ENCODE measurements at places on chromosomes 3 and 15.

- no peaks in the 10 kb centered on the region for H3K36me3 ChIP-seq
- H3K4me1 ChIP-seq, result no peaks in the 10 kb centered on the region
- DNase-seq, result no peak
Observed at GRCh38 chr15:49697121-49697520, 76.3 kb downstream of the DTWD1 start.

DNA sequence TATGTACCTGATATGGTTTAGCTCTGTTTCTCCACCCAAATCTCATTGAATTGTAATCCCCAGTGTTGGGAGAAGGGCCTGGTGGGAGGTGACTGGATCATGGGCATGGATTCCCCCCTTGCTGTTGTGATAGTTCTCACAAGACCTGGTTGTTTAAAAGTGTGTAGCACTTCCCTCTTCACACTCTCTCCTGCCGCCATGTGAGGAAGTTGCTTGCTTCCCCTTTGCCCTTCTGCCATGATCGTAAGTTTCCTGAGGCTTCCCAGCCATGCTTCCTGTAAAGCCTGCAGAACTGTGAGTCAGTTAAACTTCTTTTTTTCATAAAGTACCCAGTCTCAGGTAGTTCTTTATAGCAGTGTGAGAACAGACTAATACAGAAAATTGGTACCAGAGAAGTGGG lies 93.1 kb downstream of the C3orf70 start:
- H3K27ac ChIP-seq, result no peak overlapping the region
- H3K4me1 ChIP-seq, result no peaks in the 10 kb centered on the region
- no peaks in the 10 kb centered on the region for H3K27me3 ChIP-seq

GRCh38 chr3:167656821-167657220 lies 3.1 kb upstream of the WDR49 start:
- DNase-seq, result no peak
- no peaks in the 10 kb centered on the region for H3K27me3 ChIP-seq
- H3K27ac ChIP-seq, result no peak overlapping the region
- H3K36me3 ChIP-seq, result no peaks in the 10 kb centered on the region
- H3K4me3 ChIP-seq, result no peak overlapping the region

DNA sequence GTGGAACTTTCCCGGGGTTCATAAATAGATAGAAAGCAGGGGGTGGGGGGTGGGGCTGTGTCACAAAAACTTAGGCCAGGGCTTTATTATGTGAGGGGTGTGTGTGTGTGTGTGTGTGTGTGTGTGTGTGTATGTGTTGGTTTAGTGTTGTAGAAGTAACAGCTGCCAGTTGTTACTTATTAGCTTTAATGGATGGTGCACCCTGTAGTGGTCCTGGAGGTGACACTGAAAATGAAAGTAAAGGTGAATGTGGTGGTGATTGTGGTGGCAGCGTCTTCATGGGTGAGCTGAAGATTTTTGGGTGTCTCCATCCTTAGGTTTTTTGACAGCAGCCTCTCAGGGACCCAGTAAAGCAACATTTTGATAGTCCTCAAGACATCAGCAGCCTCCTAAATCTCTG lies 449.9 kb downstream of the PDCD6IP start:
- no peak overlapping the region for H3K27ac ChIP-seq
- H3K36me3 ChIP-seq, result no peaks in the 10 kb centered on the region
- DNase-seq, result no peak
- H3K4me3 ChIP-seq, result no peak overlapping the region

DNA sequence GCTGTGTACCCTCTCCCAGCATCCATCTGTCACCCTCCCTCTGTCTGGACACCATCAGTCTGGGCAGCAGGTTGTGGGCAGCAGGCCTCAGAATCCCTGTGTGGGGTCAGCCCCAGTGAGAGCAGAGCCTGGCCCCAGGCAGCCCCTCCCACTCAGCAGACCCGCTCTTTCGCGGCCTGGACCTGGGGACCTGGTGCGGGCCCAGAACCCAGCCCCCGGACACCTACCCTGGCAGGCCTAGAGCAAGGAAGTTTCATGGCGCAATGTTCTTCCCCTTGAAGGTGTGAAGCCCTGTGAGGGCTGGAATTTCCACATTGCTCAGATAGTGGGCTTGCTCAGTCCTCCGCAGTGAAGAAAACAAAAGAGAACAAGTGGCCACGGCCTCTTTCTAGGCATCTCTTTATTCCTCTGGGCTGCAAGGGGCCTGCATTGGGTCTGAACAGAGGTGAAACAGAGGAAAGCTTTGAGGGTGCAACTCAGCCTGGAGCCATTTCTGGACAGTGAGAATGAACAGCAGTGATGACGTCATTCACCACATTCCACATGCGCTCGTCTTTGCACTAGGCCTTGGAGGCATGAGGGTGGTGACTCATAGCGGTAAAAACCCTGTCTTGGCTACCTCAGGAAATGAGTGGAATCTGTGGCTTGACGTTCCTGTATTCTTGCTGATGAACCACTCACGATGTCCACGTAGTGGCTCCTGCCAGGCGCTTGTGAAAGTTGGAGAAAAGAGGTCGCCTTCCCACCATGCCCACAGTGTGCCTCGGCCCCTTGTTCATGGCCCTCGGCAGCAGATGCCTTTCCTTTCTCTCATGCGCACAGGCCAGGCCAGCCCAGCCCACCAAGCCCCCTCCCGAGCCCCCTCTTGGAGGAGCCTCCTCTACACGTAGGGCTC lies 66.1 kb downstream of the SLC30A4 start:
- H3K27ac ChIP-seq, result peak overlapping the region; percentile 89
- H3K27me3 ChIP-seq, result no peaks in the 10 kb centered on the region
- H3K36me3 ChIP-seq, result no peaks in the 10 kb centered on the region
- H3K4me1 ChIP-seq, result peaks cover 51% of the 10 kb centered on the region
- H3K4me3 ChIP-seq, result peak overlapping the region; percentile 24
- DNase-seq, result peak; percentile 68

DNA sequence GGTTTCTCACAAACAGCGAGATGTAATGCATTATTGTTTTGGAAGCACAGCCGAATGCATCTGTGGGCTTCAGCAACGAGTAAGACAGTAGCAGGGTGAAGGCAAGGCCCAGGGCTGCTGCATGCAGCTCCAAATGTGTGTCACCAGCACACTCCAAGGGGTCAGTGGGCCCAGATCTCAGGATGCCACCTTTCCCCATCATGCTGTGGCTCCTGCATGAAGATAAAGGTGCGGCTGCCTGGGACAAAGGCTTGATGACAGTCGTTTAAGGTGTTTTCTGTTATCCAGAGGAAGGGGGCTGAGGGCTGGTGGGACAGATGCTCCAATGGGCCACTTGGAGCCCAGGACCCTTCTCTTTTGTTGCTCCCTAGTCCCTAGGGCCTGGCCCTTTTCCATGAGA lies 13.2 kb downstream of the C3orf22 start:
- peaks cover 2% of the 10 kb centered on the region for H3K27me3 ChIP-seq
- H3K4me1 ChIP-seq, result peaks cover 4% of the 10 kb centered on the region
- H3K4me3 ChIP-seq, result no peak overlapping the region
- H3K36me3 ChIP-seq, result no peaks in the 10 kb centered on the region

- no peak overlapping the region for H3K27ac ChIP-seq
- peaks cover 36% of the 10 kb centered on the region for H3K4me1 ChIP-seq
- no peak overlapping the region for H3K4me3 ChIP-seq
- DNase-seq, result no peak
- peaks cover 4% of the 10 kb centered on the region for H3K36me3 ChIP-seq
Observed at GRCh38 chr3:100067589-100067988, 46.7 kb downstream of the FILIP1L start.

DNA sequence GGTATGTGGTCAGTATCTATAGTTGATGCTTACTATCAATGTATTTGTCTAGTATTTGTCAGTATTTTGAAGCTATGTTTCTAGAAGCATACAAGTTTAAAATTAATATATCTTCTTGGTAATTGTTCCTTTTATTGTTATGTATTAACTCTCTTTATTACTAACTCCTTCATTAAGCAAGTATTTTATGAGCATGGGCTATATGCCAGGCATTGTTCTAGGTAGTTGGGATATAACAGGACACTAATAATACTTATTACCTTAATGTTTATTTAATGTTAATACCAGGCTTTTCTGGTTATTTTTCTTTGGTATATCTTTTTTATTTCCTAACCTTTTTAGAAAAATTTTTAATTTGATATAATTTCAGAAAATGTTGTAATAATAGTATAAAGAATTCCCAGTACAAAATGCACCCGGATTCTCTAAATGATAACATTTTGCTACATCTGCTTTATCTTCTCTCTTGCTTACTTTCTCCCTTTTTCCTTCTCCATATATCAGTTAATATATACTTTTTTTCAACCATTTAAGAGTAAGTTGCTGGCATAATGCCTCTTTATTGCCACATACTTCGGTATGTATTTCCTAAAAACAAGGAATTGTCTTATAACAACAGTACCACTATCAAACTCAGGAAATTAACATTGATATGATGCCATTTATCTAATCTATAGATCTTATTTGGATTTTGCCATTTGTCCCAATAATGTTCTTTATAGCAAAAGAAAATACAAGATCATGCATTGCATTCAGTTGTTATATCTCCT lies 30.9 kb downstream of the LRRC49 start:
- no peak overlapping the region for H3K4me3 ChIP-seq
- no peaks in the 10 kb centered on the region for H3K4me1 ChIP-seq
- DNase-seq, result no peak
- no peak overlapping the region for H3K27ac ChIP-seq

All from activated naive CD8-positive, alpha-beta T cell treated with anti-CD3 and anti-CD28 coated beads, Interleukin-2, amount 50 U/mL, for 24 hours (primary cell).